Activated CD8-positive, alpha-beta T cell treated with anti-CD3 and anti-CD28 coated beads, Interleukin-2, amount 10 ng/mL, durations not matched to agents 7 days and 5 days (primary cell): ENCODE measurements at places on chromosomes 16 and 17. TPM values are rescaled to one million over a fixed set of nuclear protein-coding genes. Genes with fewer than 3 reads are reported as not detected.

TNS4 gene
- 9.0 TPM for total RNA-seq

VMO1 gene
- not detected for total RNA-seq

CBFB gene
- 235 TPM for total RNA-seq

XYLT1 gene
- total RNA-seq: 59.4 TPM

GPR142 gene
- total RNA-seq: not detected
